Ascending aorta (tissue), 2 donors: ENCODE measurements at places on chromosomes 3 and 15.

DNA sequence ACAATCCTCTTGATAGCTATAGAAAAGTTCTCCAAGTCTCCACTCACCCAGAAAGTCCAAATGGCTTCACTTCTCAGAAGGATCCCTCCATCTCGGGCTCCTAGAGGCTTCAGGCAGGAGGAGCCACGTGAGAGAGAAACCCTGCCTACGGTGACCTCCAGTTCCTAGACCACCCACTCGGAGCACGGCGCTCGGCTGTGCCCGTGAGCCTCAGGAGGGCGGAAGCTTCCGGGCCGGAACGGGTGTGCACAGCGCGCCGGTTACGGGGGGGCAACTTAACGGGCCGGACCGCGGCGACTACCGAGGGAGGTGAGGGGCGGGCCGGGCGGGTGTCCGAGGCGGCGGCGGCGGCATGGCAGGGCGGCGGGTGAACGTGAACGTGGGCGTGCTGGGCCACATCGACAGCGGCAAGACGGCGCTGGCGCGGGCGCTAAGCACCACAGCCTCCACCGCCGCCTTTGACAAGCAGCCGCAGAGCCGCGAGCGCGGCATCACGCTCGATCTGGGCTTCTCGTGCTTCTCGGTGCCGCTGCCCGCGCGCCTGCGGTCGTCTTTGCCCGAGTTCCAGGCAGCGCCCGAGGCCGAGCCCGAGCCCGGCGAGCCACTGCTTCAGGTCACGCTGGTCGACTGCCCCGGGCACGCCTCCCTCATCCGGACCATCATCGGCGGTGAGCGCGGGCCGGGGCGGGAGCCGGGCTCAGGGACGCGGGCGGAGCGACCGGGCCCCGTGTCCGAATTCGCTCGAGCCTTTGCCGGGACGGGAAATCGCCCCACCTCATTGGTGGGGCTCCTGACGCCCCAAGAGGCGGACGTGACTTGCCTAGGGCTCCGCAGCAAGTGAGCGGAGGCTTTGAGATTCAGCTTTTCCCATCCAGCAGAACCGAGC is at the start of gene EEFSEC:
Gene EEFSEC (plus strand): TSS at position 326 of the 886 bp plus-strand sequence. CDS start 27 bp downstream, at position 353.
- peaks cover 10% of the 10 kb centered on the region for H3K4me1 ChIP-seq
- no peaks in the 10 kb centered on the region for H3K27me3 ChIP-seq
- H3K4me3 ChIP-seq: peak within 1 kb of the TSS; percentile 81
- DNase-seq: peak; percentile 90

GRCh38 chr15:83845230-83845629 is 191.3 kb downstream of the ADAMTSL3 start:
- H3K27ac ChIP-seq: peak overlapping the region; percentile 53
- no peaks in the 10 kb centered on the region for H3K27me3 ChIP-seq
- H3K4me1 ChIP-seq: peaks cover 10% of the 10 kb centered on the region
- DNase-seq: no peak

GRCh38 chr15:90049030-90049429 is 47.9 kb downstream of the ZNF710 start:
- H3K27me3 ChIP-seq: no peaks in the 10 kb centered on the region
- H3K27ac ChIP-seq: no peak overlapping the region
- no peaks in the 10 kb centered on the region for H3K36me3 ChIP-seq
- no peaks in the 10 kb centered on the region for H3K4me1 ChIP-seq

GRCh38 chr3:18675197-18675596 is 250.1 kb upstream of the SATB1 start:
- no peaks in the 10 kb centered on the region for H3K27me3 ChIP-seq
- no peak overlapping the region for H3K27ac ChIP-seq
- no peak overlapping the region for H3K4me3 ChIP-seq
- DNase-seq: no peak
- H3K36me3 ChIP-seq: no peaks in the 10 kb centered on the region
- H3K4me1 ChIP-seq: no peaks in the 10 kb centered on the region

DNA sequence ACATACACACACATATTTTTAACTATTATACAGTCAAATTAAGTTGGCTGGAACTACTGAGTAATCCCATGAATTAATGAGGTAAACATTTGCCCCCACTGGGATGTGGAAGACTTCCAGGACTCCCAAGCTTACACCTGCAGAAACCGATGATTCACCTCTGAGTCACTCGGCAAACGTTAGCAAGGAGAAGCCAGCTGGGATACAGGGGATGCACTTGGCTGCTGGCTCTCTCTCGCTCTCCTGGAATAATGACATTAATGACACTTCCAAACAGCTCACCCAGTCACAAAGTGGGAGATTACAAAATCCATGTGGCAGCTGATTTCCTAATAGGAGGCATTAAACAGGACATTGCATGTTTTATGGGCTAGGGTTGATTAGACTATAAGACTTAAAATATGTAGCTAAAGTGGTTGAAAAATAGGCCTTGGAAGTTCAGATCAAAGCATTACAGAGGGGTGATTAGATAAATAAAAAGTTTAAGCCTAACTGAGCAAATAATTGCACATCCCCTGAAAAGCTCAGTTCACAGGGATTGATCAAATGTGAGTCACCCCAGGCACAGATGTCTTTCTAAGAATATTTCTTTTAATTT is 500.9 kb downstream of the SOX2 start:
- DNase-seq: no peak
- H3K27ac ChIP-seq: no peak overlapping the region
- no peaks in the 10 kb centered on the region for H3K36me3 ChIP-seq

- DNase-seq: peak; percentile 31
- peak overlapping the region; percentile 67 for H3K27ac ChIP-seq
- H3K27me3 ChIP-seq: no peaks in the 10 kb centered on the region
- H3K36me3 ChIP-seq: no peaks in the 10 kb centered on the region
These were observed 145.5 kb upstream of the UMPS start for GRCh38 chr3:124584552-124585391.

- H3K27ac ChIP-seq: no peak overlapping the region
- no peak for DNase-seq
- H3K27me3 ChIP-seq: no peaks in the 10 kb centered on the region
- no peak overlapping the region for H3K4me3 ChIP-seq
- peaks cover 7% of the 10 kb centered on the region for H3K36me3 ChIP-seq
- H3K4me1 ChIP-seq: peaks cover 34% of the 10 kb centered on the region
These were observed 4.4 kb downstream of the KCTD6 start for GRCh38 chr3:58496206-58496857.

DNA sequence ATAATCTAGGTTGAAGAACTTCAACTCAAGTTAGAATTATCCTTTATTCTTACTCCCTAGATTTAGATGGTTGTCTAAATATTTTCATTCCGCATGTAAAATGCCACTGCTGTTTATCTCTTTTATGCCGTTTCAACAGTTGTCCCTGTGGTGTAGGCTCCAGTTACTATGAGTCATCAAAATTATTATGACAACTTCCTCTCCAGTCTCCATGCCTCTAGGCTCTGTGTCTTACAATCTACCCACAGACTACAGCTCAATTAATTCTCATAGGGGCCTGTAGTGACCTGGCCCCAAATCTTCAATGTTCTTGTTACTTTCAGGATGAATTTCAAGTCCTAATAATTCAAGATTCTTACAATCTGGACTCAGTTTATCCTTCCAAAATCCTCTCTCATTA is 105.8 kb upstream of the UNC13C start:
- no peak overlapping the region for H3K4me3 ChIP-seq
- H3K27me3 ChIP-seq: no peaks in the 10 kb centered on the region
- no peaks in the 10 kb centered on the region for H3K4me1 ChIP-seq
- no peak overlapping the region for H3K27ac ChIP-seq
- no peak for DNase-seq

DNA sequence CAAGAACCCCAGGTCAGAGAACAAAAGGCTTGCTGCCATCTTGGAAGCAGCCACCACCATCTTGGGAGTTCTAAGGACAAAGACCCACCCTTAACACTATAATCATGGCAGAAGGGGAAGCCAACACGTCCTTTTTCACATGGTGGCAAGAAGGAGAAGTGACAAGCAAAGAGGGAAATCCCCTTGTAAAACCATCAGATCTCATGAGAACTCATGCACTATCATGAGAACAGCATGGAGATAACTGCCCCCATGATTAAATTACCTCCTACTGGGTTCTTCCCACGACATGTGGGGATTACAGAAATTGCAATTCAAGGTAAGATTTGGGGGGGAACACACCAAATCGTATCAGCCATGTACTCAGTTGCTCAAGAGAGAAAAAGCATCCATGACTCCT is 21.1 kb upstream of the GBE1 start:
- H3K4me1 ChIP-seq: no peaks in the 10 kb centered on the region
- H3K36me3 ChIP-seq: no peaks in the 10 kb centered on the region
- no peak overlapping the region for H3K27ac ChIP-seq
- no peak overlapping the region for H3K4me3 ChIP-seq
- H3K27me3 ChIP-seq: no peaks in the 10 kb centered on the region
- DNase-seq: no peak

- no peaks in the 10 kb centered on the region for H3K36me3 ChIP-seq
- no peak overlapping the region for H3K4me3 ChIP-seq
- no peaks in the 10 kb centered on the region for H3K4me1 ChIP-seq
- no peak for DNase-seq
These were observed 411.5 kb upstream of the MCTP2 start for GRCh38 chr15:93819826-93820225.

GRCh38 chr3:146250449-146251382 is at the start of gene PLSCR4:
Gene PLSCR4 (minus strand): TSS chr3:146251105. CDS start chr3:146222071, 29,034 bp downstream.
- H3K27me3 ChIP-seq: no peaks in the 10 kb centered on the region
- H3K36me3 ChIP-seq: no peaks in the 10 kb centered on the region
- H3K4me1 ChIP-seq: peaks cover 5% of the 10 kb centered on the region
- H3K27ac ChIP-seq: peak within 1 kb of the TSS; percentile 96
- H3K4me3 ChIP-seq: peak within 1 kb of the TSS; percentile 97

GRCh38 chr3:59856934-59857460 is 807.2 kb upstream of the CFAP20DC start:
- no peak for DNase-seq
- no peaks in the 10 kb centered on the region for H3K36me3 ChIP-seq
- no peaks in the 10 kb centered on the region for H3K4me1 ChIP-seq

DNA sequence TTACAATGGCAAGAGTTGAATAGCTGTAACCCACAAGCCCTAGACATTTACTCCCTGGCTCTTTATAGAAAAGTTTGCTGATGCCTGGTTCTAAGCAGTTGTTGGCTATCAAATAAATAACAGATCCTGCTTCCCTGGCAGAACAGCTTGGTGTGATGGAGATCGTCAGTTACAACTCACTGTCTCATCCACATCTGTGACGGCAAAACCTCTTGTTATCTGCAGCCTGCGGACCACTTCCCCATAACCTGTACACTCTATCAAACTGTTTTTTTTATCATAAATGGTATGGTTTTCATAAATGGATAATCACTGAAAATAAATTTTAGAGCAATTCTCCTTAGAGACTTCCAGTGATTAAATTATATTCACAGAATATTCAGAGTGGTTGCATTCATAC is 14.1 kb downstream of the ZDHHC3 start:
- H3K4me3 ChIP-seq: no peak overlapping the region
- no peaks in the 10 kb centered on the region for H3K27me3 ChIP-seq
- H3K4me1 ChIP-seq: no peaks in the 10 kb centered on the region

GRCh38 chr3:19074257-19074900 is 73.9 kb upstream of the KCNH8 start:
- H3K4me3 ChIP-seq: no peak overlapping the region
- no peak overlapping the region for H3K27ac ChIP-seq
- DNase-seq: no peak
- no peaks in the 10 kb centered on the region for H3K36me3 ChIP-seq
- peaks cover 2% of the 10 kb centered on the region for H3K4me1 ChIP-seq

DNA sequence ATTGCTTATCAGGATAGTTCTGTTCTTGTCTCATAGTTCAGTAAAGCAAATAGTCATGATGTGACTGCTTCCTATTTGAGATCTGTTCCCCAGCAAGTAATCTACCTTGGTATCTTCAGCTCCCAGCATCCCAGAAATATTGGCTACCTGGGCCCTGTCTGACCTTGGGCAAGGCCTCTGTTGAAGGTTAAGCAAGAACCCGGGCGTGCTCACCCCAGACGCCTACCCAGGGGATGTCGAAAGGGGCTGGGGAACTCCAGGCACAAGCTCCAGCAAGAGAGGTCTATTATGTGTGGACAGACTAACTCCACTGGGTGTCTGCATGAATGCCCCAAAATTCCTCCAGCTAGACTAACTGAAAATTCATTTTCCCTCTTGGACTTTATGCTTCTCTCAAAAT is 37.3 kb upstream of the IGF1R start:
- H3K36me3 ChIP-seq: no peaks in the 10 kb centered on the region
- H3K4me3 ChIP-seq: no peak overlapping the region
- no peaks in the 10 kb centered on the region for H3K27me3 ChIP-seq

- H3K27me3 ChIP-seq: no peaks in the 10 kb centered on the region
- H3K36me3 ChIP-seq: peaks cover 42% of the 10 kb centered on the region
- no peaks in the 10 kb centered on the region for H3K4me1 ChIP-seq
These were observed 52.4 kb downstream of the PRKCI start for GRCh38 chr3:170274641-170275040.

- peak overlapping the region; percentile 74 for H3K4me3 ChIP-seq
- no peak for DNase-seq
- H3K27ac ChIP-seq: no peak overlapping the region
These were observed 29.3 kb upstream of the ST3GAL6 start for GRCh38 chr3:98733812-98734281.

DNA sequence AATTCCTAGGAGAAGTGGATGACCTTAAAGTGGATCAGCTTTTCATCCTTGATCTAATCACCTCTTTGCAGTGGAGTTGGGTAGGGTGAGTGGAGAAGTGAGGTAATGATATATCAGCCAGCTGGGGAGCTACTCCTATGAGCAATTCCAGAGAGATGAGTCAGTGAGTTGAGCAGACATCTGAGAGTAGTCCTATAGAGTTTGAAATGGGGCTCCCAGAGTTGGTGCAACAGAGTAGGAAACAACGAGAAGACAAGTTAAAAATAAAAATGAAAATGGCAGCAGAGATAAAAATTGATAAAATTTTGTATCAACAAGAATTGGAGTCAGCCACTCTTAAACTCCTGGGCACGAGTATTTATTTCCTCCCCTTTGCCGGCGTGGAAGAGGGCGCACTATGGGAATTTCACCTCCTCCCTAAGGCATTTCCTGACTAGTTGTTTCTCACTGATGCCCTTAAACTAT is 150.8 kb upstream of the DPH6 start:
- peaks cover 9% of the 10 kb centered on the region for H3K4me1 ChIP-seq
- peak overlapping the region; percentile 76 for H3K27ac ChIP-seq
- H3K27me3 ChIP-seq: no peaks in the 10 kb centered on the region
- H3K36me3 ChIP-seq: no peaks in the 10 kb centered on the region

DNA sequence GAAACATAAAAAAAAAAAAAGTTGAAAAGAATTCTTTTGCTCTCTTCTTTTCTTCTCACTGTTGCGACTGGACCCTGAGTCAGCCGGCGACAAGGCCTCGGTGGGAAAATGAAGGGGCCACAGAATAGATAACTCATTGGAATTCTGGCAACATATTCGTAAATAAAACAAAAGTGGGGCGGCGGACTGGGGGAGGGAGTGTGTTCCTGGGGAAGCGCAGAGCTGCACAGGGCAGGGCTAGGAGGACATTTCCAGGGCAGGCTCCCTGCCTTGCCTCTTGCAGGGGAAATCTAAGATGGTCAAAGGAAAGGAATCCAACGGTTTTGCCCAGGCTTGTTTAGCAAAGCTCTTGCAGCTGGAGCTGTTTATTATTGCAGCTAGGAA is 1042.8 kb upstream of the NR2F2 start:
- H3K4me1 ChIP-seq: peaks cover 17% of the 10 kb centered on the region
- H3K27me3 ChIP-seq: no peaks in the 10 kb centered on the region
- H3K36me3 ChIP-seq: no peaks in the 10 kb centered on the region
- DNase-seq: no peak
- no peak overlapping the region for H3K27ac ChIP-seq
- no peak overlapping the region for H3K4me3 ChIP-seq

- peak; percentile 89 for DNase-seq
- peak overlapping the region; percentile 75 for H3K4me3 ChIP-seq
- no peaks in the 10 kb centered on the region for H3K27me3 ChIP-seq
- no peaks in the 10 kb centered on the region for H3K36me3 ChIP-seq
- H3K27ac ChIP-seq: peak overlapping the region; percentile 99
These were observed 21.1 kb upstream of the PLXND1 start for GRCh38 chr3:129627350-129628168.

GRCh38 chr3:169945313-169945712 is 21.3 kb upstream of the SEC62 start:
- DNase-seq: peak; percentile 73
- H3K27ac ChIP-seq: no peak overlapping the region
- H3K27me3 ChIP-seq: no peaks in the 10 kb centered on the region
- H3K36me3 ChIP-seq: no peaks in the 10 kb centered on the region
